ENCODE measurements at places on chromosomes 4 and X.

GRCh38 chr4:72031868-72032608 lies at the start of gene NPFFR2:
TSS of gene NPFFR2 (plus strand) at chr4:72032000. CDS start at chr4:72128592, 96,592 bp downstream.
- peak; percentile 16 for DNase-seq

DNA sequence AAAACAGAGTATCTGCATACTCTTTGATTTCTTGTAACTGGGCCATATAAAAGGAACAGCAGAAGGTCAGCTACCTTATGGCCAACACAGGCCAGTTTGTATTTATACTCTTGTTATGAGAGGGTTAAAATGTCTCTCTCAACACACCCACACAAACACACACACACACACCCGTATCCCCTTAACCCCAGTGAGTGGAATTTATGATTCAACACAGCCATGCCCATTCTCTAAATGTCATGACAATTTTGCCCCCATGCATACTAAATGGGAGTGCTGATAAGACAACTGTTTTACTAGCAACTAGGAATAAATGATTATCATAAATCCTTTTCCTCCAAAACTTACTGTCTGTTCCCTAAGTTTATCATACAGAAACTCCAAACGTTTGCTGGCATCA lies 22.1 kb upstream of the SCD5 start:
- no peak for DNase-seq

GRCh38 chrX:10979956-10980355 lies 131.2 kb upstream of the HCCS start:
- DNase-seq = no peak

DNA sequence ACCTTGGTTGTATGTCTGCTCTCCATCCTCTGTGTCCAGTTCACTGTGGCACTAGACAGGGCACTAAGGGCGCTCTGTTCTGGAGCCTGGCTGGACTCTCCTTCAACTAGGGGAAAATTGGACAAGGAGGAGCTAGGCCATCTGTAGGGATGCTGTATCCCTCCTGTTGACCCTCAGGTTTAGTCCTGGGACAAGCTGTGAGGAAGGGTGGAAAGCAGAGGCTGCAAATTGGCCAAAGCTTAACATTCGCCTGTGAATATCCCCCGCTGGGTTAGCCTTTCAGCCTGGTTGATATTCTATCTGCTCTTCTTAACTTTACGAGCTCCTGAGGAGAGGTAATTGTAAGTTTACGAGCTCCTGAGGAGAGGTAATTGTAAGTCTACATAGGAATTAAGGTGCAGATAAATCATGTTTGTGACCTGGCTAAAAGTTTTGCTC lies 64.4 kb upstream of the ENPEP start:
- no peak for DNase-seq

- DNase-seq = no peak
Measured at GRCh38 chr4:59979061-59979460, 1221.1 kb upstream of the ADGRL3 start.

- DNase-seq = no peak
Measured at GRCh38 chrX:11553594-11553993, 112.1 kb downstream of the ARHGAP6 start.

DNA sequence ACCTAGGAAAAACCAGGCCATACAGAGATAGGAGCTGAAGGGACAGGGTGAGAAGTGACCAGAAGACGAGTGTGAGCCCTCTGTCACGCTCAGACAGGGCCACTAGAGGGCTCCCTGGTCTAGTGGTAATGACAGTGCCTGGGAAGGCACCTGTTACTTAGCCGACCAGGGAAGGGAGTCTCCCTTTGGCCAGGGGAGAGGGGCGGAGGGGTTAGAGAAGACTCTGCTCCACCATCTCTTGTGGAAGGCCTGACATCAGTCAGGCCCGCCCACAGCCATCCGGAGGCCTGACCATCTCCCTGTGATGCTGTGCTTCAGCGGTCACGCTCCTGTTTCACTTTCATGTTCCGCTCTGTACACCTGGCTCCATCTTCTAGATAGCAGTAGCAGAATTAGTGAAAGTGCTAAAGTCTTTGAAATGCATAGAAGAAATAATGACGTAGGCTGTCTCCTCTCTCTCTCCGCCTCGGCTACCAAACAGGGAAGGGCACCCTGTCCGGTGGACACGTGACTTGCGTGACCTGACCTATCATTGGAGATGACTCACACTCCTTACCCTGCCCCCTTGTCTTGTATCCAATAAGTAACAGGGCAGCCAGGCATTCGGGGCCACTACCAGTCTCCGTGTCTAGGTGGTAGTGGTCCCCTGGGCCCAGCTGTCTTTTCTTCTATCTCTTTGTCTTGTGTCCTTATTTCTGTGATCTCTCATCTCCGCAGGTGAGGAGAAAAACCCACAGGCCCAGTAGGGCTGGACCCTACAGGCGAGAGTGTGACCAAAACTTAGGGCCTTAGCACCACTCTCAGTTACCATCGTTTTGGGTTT lies 26.7 kb downstream of the HTT-AS start:
- peak; percentile 52 for DNase-seq

- no peak for DNase-seq
Measured at GRCh38 chrX:154349979-154350378, 24.5 kb downstream of the FLNA start.

GRCh38 chr4:19399001-19399400 lies 852.7 kb upstream of the SLIT2 start:
- peak; percentile 27 for DNase-seq

GRCh38 chr4:125750399-125750798 lies 435.6 kb downstream of the FAT4 start:
- DNase-seq = peak; percentile 12

DNA sequence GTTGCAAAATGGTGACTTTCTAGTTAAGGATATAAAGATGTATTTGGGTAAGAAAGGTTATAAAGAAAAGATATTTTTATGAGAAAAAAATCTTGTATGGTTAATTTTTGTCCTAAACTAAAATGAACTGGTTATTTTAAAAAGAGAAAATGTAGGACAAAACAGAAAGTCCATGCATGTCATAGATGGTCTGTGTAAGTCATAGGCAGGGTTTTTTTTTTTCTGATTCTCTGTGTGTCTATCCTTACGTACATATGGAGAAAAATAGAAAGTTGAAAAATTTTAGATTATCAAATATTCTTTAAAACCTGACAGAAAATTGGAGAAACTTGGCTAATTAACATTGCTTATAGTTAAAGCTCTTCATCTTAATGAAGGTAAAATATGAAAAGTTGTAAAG lies 493.4 kb downstream of the IQCM start:
- DNase-seq = no peak

DNA sequence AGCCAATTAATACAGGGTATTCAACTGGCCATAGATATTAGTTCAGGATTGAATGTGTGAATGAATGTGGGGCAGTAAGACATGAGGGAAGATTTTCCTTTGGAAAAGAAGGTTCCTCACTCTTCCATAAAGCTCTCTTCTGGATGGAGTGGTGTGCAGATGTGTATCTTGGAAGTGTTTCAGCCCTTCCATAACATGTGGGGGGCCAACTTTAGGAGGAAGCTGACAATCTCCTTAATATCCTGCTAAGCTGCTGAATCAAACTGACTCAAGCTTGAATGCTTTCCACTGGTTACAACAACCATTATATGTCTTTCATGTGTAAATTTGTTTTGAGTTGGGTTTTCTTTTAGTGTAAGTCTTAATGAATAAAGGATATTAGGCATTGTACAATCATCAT lies 40.3 kb downstream of the FANCB start:
- peak; percentile 26 for DNase-seq

- no peak for DNase-seq
Measured at GRCh38 chr4:150625033-150625432, 43.1 kb downstream of the MAB21L2 start.

- DNase-seq = no peak
Measured at GRCh38 chr4:86845593-86845992, 3.6 kb downstream of the SLC10A6 start.

- no peak for DNase-seq
Measured at GRCh38 chr4:32488690-32489089, 1768.5 kb downstream of the PCDH7 start.

GRCh38 chr4:183430317-183430993 lies 14.0 kb upstream of the CDKN2AIP start:
- no peak for DNase-seq

DNA sequence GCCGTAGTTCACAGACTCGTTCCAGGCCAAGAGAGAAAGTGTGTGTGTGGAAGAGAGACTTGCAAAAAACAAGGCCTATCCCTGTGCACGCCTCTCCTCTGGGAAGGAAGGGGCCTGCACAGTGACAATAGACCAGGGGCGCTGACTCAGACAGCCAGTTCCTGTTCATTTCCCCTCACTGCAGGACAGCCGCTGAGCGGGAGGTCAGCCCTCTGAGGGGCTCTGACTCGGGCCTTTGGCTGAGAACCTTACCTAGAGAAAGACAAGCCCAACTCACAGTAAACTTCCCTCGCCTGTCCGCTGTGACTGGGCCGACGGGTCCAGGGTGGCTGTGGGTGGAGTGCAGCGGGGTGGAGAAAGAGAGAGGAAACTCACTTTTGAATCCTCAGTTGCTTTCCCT lies 52.1 kb downstream of the RTL5 start:
- no peak for DNase-seq

DNA sequence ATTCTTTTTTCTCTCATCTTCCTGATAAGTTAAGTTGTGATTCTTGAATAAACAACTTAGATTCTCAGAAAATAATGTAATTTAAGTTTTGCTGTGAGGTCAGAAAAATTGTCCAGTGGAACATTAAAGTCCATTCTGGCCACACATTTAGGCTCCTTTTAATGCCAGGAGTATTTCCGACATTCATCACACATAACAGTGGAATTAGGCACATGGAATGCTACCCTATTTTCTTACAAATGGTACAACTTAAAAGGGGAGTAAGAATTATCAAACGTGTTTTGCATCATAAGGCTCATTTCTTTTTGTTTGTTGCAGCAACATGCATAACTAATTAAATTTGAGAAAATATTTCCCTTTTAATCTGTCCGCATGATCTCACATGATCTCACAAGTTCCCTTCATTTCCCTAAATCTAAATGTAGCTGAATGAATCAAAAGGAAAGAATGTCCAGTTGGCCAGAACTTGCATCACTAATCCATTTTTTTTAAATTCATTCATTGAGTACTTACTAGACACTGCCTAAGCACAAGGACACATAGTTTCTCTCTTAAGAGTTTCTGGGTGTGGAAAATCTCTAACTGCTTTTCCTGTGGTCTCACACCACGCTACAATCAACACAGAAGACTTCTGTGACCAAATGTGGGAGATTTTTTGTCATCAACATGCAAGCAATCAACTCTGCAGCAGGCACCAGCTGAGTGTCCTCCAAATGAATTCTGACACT lies 22.0 kb downstream of the SPARCL1 start:
- peak; percentile 92 for DNase-seq

DNA sequence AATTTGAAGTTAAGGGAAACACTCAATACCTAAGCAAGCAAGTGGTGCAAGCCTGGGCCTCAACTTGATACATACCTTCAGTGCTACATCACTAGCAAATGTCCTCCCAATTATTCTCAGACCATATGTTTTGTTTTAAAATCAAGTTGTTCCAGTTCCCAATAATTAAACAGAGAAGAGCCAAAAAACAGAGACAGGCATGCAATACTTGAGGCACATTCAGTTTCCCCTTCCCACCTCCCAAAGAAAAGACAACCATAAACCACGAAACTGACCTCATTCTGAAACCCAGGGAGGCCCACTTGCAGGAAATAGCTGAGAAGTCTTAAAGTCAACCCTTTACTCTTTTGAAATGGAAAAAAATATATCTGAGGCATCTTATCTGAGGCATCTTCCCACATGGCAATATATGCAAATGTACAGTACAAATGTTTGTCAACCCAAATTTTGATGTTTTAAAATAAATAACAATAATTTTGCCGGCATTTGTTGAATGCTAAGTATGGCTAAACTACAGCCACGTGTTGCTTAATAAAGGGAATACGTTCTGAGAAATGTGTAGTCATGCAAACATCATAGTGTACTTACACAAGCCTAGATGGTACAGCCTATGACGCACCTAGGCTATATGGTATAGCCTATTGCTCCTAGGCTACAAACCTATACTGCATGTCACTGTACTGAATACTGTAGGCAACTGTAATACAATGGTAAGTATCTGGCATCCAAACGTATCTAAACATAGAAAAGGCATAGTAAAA lies 147.5 kb downstream of the TSPAN5 start:
- peak; percentile 93 for DNase-seq

DNA sequence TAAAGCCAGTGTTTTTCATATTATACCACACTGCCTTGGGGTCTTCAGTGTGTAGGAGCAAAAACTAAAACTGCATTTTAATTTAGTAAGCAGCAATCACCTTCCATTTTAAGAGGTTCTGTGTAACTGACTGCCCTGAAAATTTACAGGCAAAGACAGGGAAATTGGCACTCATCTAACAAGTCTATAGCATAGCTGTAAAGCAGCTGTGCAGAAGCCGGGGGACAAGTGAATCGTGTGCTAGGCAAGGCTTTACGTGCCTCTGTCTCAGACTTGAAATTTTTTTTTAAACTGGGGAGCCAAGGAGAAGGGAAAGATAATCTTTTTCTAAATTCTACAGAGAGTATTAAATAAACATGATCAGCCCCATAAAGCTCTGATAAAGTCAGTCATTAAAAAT lies 39.7 kb downstream of the TSPAN5 start:
- no peak for DNase-seq

- no peak for DNase-seq
Measured at GRCh38 chr4:66567551-66567950, 897.3 kb upstream of the EPHA5 start.

DNA sequence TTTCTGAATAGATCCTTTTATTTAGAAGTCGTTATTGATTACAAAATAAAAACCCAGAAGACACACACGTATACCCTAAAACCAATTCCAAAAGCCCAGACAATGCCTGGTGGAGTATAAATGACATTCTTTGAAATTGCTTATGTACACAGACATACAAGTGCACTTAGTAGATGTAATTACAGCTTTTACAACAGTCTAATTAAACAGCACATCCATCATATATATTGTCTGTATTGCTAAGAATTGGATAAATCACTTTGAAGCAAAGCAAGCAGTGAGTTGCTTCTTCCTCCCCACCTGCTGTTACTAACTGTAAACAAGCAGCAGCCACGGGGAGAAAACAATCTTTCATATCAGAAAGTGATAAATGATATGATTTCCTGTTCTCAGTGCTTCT lies 645.7 kb downstream of the TLL1 start:
- DNase-seq = no peak

- DNase-seq = no peak
Measured at GRCh38 chrX:72715546-72715945, 1.4 kb upstream of the PHKA1 start.

GRCh38 chr4:180560896-180561295 lies 1682.3 kb upstream of the TENM3 start:
- peak; percentile 20 for DNase-seq

DNA sequence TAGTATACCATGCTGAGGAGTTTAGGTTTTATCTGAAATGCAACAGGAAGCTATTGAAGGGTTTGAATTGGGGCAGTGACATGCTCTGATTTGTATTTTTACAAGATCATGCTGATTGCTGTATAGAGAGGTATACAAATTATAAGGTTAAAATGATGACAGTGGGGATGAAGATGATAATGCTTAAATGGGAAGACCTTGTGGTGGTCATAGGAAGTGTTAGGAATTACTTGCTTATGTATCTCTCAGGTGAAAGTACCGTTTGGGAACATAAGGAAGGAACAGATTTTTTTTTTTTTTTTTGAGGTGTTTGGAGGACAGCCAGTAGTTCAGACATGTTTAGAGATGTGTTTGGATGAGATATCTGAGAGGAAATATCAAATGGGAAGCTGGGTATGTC lies 5.0 kb downstream of the BMP2K start:
- DNase-seq = no peak

GRCh38 chr4:45795135-45795534 lies 328.7 kb downstream of the GABRG1 start:
- DNase-seq = no peak
